SK-N-SH (cell line): ENCODE measurements at places on chromosomes 5 and 9.

DNA sequence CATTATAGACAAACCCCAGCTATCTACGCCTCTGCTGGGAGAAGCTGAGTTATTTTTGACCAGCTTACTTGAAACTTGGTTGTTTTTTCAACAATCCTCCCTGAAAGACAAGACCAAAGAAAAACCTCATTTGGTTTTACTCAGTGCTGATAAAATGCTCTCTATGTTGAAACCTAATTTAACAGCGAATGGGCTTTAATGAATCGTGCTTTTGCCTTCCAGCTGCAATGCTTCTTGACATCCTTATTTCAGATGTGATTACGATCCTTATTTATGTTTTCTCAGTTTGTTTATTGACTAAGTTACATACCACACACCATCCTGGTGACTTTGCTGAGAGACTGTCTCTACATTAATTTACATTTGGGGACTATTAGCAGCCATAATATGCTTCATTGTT lies 179.2 kb downstream of the FBXL7 start:
- no peak for DNase-seq

DNA sequence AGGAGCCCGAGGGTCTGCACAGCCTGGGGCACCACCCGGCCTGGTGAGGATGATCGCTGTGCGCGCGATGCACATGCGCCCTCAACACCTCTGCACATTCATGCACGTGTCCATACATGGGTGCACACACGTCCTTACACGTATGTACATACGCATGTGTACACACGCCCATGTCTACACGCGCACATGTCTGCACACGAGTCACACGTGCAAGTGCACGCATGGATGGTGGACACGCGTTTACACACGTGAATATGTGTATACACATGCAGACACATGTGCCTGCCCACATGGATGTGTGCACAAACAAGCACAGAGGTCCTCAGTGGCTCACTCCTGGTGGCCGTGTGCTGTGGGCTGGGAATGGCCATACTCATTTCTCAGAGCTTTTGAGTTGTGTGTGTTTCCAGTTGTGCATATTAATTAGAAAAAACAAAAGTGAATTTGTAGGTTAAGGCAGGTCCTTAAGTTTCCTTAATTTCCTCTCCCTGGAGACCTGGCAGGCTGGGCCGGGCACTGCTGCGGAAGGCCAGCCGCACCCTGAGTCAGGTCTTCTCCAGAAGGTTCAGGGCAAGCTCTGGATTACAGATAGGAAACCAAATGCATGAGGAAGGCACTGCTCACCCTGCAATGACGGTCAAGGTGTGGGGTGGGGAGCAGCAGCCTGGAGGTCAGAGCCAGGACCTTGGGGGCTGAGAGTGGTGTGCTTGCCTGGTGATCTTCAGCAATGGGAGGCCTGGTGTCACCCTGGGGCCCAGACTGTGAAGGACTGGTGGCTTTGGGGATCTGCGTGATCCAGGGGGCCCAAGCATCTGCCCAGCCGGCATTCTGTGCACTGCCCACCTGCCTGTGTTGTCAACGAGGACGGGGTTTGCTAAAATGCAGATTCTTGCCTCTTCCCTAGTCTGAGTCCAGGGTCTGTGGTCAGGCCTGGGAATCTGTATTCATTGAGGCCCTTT lies 1.3 kb upstream of the RNU6ATAC start:
- DNase-seq: peak; percentile 63

- no peak for DNase-seq
These were observed 45.4 kb downstream of the SPATA31C2 start for GRCh38 chr9:88092797-88093331.

GRCh38 chr5:79149433-79149832 lies 37.8 kb downstream of the BHMT start:
- DNase-seq: no peak

DNA sequence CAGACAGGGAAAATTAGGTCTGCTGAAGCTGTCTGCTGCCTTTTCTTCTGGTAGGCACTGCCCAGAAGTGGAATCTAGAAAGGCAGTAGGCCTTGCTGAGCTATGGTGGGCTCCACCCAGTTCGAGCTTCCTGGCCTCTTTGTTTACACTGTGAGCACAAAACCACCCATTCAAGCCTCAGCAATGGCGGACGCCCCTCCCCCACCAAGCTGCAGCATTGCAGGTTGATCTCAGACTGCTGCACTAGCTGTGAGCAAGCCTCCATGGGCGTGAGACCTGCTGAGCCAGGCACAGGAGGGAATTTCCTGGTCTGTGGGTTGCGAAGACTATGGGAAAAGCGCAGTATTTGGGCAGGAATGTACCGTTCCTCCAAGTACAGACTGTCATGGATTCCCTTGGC lies 18.5 kb downstream of the AGTPBP1 start:
- no peak for DNase-seq

DNA sequence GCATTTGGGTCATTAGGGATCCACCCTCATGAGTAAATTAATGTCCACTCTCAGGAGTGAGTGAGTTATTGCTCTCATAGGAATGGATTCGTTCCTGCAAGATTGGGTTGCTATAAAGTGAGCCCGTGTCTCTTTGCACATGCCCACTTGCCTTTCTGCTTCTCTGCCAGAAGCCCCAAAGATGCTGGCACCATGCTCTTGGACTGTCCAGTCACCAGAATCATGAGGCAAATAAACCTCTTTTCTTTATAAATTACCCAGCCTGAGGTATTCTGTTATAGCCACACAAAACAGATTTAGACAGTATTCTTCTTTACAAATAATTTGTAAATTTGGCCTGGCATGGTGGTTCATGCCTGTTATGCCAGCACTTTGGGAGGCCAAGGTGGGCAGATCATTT lies 24.6 kb downstream of the CDC26 start:
- no peak for DNase-seq
